ENCODE measurements at places on chromosomes 4 and X.

DNA sequence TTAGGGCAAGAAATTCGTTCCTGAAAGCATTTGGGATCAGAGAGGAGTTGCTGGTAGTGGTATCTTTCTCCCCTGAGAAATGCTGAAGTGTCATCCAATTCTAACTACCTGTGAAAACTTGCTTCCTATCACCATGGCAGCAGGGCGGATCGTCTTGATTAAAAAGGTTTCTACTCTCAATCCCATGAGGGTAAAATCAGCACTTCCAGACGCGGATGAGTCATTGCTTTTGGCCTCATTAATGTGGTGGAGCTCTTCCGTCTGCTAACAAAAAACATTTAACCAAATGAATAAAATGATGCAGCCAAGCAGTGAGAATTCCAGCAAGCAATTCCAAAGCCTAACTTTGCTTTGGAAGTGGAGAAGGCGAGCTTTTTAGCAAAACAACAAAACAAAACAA lies 325.6 kb downstream of the CAMK2D start:
- peak; percentile 74 for DNase-seq

GRCh38 chr4:74671080-74671698 lies 123.1 kb downstream of the BTC start:
- peak; percentile 71 for DNase-seq

GRCh38 chrX:31153475-31154047 lies 81.7 kb upstream of the FTHL17 start:
- no peak for DNase-seq

DNA sequence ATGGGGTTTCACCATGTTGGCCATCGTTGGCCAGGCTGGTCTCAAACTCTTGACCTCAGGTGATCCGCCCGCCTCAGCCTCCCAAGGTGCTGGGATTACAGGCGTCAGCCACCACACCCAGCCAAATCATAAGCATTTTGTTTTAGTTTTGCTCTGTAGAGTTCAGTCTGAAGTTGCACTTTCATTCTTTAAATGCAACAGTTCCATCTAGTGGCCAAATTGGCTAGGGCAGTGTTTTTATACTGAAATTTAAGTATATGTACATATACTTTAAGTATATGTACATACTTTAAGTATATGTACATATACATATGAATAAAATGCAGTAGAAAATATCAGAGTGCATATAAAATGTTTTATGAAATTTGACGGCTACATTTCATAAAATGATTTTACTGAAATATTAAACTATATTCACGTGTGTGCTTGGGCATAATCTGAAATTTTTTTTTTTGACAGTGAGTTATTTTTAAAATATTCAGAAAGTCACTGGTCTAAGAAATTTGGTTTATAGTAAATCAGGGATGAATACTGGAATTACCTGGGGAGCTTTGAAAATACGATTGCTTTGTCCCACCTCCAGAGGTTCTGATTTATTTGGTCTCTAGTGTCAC lies 145.5 kb downstream of the NWD2 start:
- DNase-seq, result peak; percentile 72

DNA sequence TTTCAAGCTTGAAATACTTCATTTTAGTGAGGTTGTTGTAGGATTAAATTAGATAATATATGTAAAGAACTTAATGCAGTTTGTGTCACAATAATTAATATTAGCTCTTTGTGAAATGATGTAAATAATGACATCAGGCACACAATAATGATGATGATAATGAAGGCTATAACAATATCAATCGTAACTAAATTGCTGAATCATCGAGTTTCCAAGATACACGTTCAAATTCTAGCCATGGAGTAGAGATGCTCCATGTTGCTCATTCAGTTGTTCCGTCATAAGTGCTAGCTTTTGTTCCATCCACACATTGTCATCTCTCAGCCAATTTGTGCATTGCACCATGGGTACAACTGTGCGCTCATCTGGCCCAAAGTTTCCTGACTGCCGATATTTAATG lies 83.1 kb downstream of the CPXCR1 start:
- no peak for DNase-seq

DNA sequence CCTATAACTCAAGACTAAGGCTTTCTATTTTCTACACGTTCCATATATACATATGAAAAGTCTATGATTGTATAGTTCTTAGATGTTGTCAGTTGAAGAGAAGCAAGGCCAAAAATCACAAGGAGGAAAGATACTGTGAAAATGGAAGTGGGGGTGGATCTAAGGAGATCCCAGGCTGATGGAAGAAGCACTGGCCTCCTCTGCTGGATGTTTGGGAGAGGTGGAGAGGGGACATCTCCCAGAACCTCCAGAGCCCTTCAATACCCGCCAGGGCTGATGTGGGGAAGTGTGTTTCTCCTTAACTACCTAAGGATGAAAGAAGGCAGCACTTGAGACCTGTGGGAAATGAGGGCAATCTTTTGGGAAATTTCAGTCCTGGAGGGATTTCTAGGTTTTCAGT lies 67.4 kb downstream of the RASGEF1B start:
- DNase-seq, result no peak

GRCh38 chr4:48127231-48127630 lies 6.8 kb downstream of the TXK start:
- DNase-seq, result no peak

DNA sequence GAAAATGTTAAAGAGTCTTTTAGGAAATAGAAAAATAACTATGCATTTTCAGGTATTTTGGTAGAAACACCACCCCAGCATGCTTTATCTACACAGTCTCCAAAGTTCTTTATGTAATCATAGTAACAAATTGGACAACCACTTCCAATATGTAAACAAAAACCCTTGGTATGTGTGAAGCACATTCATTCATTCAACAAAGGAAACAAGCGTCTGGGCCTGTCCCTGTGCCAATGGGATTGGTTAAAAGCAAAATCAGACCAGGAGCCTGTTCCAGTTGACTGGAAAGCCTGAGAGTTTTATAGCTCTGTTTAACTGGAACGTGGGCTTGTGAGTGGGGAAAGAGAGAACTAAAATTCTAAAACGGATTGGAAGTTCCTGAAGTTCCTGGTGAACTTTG lies 41.3 kb upstream of the TENM3 start:
- no peak for DNase-seq

DNA sequence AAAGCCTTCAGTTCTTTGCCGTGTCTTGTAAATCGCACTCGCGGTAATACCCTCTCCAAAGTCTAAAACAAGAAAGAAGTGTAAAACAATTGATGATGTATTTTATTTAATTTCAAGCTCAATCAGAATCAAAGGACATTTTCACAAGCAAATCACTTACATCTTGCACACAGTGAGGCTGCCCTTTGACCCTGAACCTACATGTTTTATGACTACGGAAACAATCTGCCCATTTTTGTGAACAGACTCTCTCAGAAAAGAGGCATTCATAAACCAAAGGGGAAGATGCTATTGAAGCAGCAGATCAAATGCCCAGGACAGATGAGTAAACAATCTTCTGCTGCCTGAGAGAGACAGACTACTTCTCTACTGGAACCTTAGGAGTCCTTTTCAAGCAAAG lies 76.0 kb upstream of the DDX60 start:
- no peak for DNase-seq

- no peak for DNase-seq
Observed at GRCh38 chr4:25001509-25001908, 29.2 kb downstream of the LGI2 start.

DNA sequence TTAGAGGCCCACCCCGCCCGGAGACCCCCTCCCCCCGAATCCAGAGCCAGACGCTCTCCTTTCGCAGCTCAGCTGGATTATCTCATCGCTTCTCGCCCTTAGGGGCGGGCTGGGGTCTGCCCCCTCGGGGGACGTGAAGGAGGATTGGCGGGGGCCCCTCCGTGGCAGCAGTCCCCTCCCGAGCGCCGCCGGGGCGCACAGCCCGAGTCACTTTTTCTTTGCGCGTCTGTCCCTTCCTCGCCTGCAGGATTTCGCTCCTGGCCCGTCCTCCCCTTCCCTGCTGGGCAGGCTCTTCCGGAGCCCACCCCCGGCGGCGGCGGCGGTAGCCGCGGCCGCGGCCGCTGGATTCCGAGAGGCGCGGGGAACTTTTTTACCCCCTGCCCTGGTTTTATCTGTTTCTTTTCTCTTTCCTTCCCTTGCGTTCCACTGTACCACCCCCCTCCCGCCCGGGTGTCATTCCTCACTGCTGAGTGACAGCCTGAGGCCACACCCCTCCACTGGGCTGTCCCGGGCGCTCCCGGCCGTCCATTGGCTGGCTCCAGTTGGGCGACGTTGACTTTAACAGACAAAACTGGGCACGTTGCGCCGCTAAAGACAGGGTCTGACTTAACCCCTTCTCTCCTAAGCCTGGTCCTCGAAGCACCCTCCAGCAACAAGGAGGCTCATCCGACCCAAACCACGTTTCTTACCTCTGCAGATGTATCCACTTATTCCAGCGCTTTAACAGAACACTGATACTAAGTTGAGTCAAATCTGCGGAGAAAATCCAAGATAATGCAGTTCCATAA lies 492 bp upstream of the NKX3-2 start:
- DNase-seq, result peak; percentile 85

- DNase-seq, result no peak
Observed at GRCh38 chr4:86493460-86493859, 100.7 kb upstream of the PTPN13 start.

DNA sequence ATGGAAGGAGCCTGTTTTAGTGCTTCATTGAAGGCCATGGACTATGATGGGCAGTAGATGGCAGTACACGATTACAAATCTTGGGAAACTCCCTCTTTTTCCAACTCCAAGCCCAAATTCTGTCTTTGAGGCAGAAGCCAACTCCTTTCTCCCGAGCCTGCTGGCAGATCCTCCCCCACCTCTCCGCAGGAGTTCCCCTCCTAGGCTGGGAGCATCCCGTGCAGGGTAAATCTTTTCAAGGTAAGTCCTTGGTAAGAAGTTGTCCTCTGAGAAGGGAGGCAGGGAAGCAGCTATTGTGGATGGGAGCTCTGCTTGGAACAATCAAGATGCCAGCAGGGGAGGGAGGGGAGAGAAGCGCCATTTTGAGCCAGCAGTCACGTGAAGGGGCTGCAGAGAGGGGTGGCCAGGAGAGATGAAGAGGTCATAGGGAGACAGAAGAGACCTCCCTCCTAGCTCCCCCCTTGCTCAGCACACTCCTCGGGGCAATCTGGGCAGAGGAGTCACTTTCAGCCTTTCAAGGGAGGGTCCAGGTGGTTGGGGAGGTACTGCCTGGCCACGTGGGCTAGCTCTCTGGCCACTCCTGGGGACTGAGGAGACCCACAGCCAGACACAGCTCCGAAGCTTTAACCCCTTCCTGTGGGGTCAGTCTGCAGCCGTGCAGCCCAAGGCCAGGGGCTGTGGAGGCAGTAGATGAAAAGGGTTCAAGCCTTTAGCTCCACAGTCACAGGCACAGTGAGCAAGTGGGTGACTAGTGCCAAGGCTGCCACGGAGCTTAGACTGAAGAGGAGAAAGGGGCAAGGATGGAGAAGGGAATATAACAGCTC lies 9.6 kb downstream of the CC2D2A start:
- DNase-seq, result peak; percentile 89

GRCh38 chr4:169251291-169252235 lies 19.2 kb downstream of the SH3RF1 start:
- no peak for DNase-seq

- no peak for DNase-seq
Observed at GRCh38 chrX:39504850-39505259, 592.9 kb downstream of the BCOR start.

DNA sequence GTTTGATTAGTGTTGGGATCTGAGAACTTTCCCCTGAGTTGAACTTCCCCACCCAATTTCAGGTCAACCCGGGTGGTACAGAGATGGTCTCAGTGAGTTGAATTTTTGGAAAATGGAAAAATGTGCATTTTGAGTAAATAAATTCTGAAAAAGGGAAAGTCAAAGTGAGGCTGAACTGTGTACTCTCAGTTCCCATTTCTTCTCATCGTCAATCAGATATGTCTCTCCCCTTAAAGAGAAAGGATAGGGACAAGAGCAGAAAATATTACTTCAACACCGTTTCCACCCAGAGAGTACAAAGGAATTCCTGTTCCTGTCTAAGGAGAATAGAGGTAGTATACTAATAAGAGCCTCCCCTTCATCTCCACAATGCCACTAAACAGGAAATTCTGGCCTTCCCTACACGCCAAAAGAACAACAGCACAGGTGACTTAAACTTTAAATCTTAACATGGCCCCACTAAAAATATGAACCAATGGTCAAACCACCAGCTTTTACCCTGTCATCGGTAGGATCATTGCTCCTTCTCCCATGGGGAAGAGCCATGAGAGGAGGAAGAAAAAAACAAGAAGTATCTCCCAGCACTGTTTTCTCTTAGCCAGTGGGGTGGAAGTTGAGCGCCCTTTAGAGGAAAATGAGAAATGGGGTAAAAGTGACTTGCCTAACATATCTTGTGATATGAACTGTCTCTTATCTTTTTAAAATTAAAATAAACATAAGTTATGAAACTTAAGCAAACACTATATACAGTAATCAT lies 30.3 kb downstream of the BMP3 start:
- no peak for DNase-seq

GRCh38 chr4:40337051-40337450 lies 1.9 kb downstream of the CHRNA9 start:
- DNase-seq, result no peak

DNA sequence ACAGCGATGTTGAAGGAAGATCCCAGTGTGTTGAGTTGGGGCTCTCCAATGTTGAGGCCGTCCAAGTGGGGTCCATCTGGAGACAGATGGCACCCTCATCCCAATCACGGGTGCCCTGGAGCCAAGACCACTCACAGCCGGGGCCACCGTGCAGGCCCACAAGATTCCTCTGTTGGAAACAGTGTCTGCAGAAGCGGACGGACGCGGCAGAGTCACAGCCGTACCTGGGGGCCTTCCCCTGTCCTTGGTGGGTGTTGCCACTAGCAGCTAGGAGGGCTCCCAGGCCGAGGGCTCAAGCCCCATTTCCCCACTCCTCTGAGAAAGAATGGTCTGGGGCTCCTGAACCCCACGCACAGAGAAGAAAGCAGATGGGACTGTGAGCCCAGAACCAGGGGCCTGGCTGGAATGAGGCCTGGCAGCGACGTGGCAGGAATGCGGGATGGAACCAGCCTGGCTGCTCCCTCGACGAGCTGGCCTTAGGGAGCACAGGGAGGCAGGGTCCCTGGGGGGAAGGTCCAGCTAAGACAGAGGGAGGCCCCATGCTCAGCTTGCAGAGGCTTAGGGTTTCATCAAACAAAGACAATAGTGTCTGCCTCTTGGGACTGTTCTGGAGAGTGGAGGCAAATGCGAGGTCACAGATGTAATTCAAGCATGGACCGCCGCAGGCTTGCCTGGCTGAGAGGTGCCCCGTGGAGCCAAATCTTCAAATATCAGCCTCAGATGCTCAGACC lies 228.9 kb downstream of the AFAP1 start:
- no peak for DNase-seq

DNA sequence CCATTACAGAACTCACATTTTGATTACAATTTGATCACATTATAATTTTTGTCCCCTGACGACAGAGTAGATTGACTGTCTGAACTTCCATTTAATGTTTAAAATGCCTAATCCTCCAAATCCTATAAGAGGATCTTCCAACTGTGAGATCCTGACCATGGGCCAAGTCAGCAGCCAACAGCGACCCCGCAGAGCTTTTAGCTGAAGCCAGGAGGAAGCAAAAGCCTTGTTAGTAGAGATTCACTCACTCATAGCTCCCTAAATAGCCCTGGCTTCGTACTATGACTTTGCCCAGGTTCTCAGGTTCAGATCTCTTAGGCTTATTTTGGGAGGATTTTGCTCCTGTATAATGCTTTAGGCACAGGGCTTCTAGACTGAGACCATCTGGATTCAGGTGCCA lies 413.1 kb downstream of the NKX6-1 start:
- no peak for DNase-seq

GRCh38 chr4:4590546-4590945 lies 48.7 kb upstream of the STX18 start:
- no peak for DNase-seq

All from H4 (cell line).